ENCODE measurements at places on chromosomes 4 and X.

DNA sequence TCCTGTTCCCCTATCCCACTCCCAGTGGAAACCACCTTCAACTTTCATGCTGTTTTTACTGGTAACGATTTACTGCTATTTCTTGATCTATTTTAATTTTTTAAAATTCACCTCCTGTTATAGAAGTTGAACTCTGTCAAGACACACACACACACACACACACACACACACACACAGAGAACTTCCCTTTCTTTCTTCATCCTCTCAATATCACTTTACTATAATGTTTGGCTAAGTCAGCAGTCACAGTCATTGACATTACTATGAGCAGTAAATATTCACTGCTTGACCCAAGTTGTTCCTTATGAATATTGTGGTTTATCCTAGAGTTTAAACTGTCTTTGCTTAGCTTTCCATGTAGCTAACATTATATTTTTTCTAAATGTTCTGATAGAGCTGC lies 24.0 kb upstream of the SGMS2 start:
- DNase-seq = no peak

GRCh38 chr4:139629436-139630125 lies 36.0 kb upstream of the MGST2 start:
- DNase-seq = no peak

GRCh38 chr4:40956721-40957255 lies 207.0 kb downstream of the NSUN7 start:
- no peak for DNase-seq

- DNase-seq = no peak
Measured at GRCh38 chrX:78661836-78662235, 2.7 kb upstream of the RTL3 start.

- DNase-seq = no peak
Measured at GRCh38 chr4:56410247-56411062, 23.2 kb upstream of the AASDH start.

DNA sequence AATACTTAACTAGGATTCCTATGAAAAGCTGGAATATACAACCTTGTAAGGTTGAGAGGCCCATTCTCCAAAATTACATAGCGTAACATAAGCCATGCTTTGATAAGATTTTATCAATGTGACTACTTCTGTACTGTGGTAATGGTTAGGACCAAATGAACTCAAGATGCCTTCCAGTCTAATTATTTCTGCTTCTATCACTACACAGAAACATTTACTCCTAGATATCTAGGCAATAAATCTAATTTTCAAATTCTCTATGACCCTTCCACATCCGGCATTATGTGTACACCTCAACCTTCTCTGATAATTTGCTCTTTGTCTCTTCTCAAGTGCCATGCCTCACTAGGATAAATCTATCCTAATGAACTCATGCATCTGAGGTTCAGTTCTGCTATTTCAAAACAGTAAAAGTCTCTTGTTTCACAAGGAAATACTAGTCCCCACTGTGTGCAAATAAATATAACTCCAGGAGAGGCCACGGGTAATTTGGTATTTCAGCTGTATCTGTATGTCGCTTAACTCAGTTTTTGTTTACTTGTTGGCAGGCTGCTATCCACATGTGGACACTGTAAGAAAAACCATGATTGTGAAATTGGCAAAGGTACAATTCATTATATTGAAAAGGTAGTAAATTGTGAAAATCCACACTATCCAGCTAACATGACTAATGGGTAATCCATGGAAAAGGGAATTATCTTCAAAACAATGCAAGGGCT lies 93.3 kb downstream of the PRDM5 start:
- DNase-seq = no peak

DNA sequence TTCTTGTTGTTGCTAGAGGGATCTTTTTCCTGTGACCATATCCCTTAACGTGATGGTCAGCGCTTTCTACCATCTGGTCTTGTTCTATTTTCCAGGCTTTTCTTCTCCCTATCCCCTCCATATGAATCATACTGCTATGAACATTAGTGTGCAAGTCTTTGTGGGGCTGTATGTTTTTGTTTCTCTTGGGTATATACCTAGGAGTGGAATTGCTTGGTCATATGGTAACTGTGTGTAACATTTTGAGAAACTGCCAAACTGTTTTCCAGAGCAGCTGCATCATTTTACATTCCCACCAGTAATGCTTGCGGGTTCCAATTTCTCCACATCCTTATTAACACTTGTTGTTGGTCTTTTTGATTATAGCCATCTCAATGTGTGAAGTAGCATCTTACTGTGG lies 121.4 kb downstream of the SPRY1 start:
- DNase-seq = no peak

DNA sequence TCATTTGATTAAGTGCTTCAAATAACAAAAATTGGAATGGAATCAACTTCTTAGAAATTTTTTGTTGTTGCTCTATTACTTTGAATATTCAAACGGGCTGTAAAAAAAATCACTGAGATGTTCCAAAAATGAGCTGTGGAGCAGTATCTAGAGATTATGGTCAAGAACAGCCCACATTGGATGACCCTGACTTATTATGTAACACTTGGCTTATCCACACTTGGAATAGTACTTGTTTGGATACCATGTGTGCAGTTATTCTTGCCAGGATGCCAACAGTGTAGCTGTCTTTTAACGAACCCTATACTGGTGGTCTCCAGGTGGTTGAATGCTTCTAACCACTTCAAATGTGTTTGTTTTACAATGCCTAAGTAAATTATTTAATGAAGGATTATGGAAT lies 64.9 kb upstream of the CAMK2D start:
- DNase-seq = no peak

DNA sequence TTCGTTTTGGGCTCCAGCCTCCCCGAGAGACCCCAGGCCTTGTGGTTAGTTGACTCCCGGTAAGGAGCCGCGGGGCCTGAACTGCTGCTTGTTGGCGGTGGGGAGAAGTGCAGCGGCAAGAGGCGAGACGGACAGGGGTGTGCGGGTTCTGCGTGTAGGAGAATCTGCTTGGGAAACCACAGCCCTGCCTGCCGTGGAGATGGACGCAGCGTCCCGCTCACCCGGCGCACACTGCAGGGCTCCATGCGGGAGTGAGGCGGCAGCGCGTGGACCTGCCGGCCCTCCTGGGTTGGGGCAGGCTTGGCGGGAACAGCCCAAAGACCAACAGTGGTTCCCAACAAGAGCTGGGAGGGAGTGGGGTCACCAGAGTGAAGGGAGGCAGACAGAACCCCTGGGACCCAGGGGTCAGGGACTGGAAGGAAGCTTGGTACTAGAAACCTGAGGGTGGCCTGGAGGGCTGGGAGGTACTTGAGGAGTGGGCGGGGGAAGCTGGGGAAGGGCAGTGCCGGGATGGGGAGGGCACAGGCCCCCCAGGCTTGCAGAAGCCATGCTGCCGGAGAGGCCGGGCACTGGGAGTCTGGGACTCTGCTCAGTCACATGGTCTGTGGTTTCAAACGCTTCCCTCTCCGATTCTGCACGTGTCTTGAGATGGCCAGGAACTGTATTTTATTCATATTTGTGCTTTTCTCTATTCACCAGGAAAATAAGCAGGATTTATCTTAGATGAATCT lies 70.8 kb downstream of the RGS12 start:
- no peak for DNase-seq

- DNase-seq = no peak
Measured at GRCh38 chrX:9222299-9222698, 188.4 kb upstream of the FAM9B start.

DNA sequence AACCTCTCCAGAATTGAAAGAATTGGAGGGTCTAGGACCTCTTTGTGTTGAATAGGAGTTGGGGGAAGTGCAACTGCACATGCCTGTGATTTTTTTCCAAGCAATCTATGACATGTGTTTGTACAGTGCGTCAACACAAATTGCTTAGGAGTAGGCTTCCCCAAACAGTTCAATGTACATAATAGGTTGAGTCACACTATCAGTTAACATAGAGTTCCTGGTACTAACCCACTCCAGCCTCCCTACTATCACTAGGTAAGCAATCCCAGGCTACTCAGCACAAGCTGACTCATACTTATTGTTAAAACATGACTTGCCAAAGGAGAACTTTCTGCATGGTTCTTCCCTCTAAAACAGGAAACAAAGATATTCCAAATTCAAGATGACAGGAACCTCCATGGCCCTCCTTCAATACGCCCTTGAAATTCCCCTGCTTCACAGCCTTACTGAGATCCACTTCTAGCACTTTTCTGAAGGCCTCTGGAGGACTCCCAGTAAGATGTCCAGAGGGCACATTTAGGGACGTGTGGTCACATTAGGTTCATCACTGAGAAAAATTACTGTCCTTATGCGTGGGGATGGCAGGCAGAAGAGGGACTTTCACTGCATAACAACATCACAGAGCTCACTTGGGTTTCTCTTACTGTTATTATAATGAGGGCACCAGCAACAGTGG lies 8.4 kb upstream of the VSIG1 start:
- DNase-seq = no peak

DNA sequence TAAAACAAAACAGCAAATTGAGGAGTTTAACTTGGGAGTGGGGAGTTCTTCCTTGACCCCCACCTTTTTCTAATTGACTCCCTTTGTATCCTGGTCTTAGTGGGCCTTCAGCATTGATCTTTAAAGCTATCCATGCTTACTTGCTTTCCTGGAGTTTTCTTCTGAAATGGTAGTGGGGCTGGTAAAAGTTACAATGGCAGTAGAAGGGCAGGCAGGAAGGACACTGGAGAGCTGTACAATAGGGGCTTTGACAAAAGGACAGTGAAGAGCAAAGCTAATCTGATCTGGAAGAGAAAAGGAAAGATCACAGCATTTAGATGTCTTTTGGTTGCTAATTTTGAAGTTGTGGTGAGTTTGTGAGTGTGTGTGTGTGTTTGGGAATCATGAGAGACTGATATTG lies 111.5 kb downstream of the MID1 start:
- DNase-seq = no peak

DNA sequence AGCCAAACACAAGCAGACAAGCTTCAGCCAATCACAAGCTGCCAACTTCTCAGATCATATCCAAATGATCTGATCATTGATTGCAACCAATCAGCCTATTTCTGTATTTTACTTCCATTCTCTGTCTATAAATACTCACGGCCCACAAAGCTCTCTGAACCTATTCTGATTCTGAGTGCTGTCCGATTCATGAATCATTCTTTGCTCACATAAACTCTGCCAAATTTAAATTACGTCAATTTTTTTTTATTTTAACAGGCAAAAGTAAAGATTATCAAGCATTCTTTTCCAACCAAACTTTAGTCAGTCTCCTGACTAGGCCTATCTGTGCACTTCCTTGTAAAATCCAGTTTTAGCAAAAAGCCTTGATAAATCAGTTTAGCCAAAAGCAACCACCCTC lies 1.8 kb upstream of the TCEANC start:
- no peak for DNase-seq

- no peak for DNase-seq
Measured at GRCh38 chr4:31290836-31291235, 570.7 kb downstream of the PCDH7 start.

Data from central memory CD4-positive, alpha-beta T cell (primary cell).